NCI-H345 (cell line): ENCODE measurements at places on chromosomes 2 and 18.

GRCh38 chr18:35573531-35573930 lies 8.0 kb upstream of the GALNT1 start:
- no peak for DNase-seq

DNA sequence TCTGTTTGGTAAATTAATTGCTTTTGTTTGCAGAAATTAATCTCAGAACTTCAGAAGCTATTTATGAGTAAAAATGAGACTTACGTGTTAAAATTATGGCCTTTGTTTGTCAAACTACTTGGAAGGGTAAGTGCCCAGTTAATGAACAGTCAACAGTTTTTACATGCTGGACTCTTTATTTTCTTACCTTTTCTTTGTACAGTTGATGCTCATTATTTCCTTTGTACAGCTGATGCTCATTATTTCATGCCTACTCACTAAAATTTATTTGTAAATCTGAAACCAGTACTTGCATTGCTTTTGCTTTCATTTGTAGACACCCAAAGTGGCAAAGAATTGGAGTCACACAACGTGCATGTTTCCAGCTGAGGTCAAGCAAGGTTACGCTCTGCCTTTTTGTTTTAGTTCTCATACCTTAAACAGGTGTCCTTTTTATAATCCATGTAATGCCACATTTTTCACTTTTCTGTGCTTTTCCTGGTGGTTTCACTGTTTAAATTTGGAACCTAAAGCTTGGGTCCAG lies 13.3 kb downstream of the RIF1 start:
- no peak for DNase-seq

DNA sequence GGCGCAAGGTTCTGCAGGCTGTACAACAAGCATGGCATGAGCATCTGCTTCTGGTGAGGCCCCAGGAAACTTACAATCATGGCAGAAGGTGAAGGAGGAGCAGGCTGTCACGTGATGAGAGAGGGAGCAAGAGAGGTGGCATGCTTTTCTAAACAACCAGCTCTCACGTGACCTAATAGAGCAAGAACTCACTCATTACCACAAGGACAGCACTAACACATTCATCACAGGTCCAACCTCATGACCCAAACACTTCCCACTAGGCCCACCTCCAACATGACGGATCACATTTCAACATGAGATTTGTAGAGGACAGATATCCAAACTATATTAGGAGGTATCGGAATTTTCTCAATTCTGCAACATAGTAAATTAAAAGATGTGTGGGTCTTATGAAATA lies 108.8 kb upstream of the DLX2 start:
- DNase-seq = no peak

GRCh38 chr2:104384961-104385360 lies 469.0 kb upstream of the POU3F3 start:
- DNase-seq = no peak

- DNase-seq = no peak
Observed at GRCh38 chr2:124327303-124327702, 302.2 kb downstream of the CNTNAP5 start.

DNA sequence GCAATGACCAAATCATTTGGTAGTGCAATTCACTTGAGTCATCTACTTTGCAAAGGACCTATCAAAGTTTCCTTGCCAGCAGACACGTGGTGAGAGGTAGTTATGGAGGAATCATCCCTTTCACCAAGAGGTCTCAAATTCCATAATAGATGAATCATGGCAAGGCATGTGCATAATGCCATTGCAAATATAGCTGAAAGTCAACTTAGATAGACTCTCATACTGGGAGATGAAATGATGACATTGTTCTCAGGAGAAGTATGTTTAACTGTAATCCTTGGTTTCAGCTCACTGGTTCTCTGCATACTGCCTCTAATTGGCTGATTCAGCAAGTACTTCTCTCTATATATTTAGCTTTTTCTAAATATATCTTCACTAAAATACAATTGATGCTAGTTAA lies 57.2 kb downstream of the CALCRL start:
- no peak for DNase-seq

GRCh38 chr2:33167622-33168245 lies 221.0 kb downstream of the LTBP1 start:
- DNase-seq = no peak

DNA sequence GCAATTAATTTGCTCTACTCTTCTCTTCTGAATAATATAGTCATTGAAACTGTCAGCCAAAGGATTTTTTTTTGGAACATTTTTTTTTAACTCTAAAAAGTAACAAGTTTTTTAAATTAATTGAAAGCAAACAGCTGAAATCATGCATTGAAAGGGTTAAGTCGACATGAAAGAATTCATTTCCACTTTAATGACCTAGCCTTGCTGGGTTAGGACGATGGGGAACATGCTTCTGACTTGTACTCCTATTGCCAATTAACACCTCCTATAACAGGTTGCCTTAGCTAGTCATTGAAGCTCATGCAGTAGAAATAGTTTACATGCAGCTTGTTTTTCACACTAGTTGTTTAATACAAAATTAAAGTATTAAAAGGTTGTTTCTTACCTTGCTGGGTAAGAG lies 47.8 kb downstream of the PSMD14 start:
- DNase-seq = no peak

DNA sequence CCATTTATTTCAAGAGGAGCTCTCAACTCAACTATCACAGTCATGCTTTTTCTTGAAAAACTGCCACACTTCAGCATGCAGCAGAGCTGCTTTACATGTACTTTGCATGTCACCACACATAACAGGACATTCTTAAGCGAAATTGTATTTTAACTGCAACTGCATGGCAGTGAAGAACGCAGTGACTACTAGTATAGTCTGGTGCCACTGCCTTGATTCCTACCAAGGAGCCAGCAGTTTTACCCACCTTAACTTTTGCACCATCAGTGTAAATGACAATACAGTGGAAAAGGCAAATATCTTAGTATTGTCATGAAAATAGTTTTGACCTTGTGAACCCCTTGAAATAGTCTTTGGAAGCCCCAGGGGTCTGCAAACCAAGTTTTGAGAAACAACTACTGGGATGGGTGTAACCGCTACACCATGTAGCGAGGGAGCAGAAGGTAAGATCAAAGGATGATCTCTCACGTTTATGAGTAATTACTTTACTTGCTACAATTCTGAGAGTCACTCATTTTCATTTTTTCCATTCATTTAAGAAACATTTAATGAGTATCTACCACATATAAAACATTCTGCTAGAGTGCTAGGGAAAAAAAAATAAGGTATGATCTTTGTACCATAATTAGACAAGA lies 32.3 kb upstream of the MPP4 start:
- DNase-seq = no peak

DNA sequence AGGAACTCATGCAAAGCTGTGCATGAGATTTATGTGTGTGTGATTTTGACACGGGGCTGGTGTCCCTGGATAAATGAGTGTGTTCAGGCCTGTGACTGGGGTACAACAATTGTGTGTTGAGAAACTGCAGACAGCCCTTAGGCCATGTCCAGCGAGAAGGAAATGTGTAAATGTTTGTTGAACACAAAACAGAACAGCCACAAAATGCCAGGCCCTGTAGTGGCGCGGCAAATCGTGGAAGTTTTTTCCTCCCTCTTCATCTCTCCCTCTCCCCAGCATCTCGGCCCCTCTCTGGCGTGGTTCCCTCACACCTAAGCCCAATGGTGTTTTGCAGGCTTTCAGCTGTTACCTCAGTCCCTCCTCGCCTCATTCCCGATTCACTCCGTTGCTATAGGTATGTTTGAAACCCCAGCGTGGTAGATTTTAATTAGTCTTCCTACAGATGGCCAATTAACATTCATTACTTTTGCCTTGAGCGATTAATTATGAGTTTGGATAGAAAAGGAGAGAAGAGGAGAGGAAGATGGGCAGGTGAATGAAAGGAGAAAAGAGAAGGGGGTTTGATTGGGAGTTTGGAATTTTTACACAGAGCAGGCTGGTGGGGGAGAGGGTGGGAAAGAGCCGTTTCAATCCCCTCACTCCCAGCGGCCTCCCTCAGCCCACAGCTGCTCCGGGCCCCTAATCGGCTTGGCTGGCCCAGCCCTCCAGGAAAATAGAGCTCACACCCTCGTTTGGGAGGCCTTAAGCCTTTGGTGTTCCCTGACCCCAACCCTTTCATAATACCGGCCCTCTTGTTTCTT lies 10.8 kb downstream of the SPR start:
- no peak for DNase-seq

DNA sequence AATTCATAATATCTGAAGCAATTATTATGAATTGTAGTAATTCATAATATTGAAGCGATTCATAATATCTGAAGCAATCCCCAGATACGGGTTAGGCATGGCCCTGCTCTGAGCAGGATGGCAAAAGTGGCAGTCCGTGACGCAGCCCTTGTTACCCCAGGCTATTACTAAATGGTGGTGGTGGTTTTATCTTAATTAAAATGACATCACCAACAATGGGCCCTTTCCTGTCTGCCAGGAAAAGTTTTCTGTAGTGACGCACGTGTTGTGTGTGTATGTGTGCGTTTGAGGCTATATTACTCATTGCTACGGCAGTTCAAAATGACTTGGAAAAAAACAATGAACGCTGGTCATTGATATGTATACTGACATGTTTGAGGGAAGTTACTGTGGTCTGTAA lies 10.6 kb upstream of the MOCOS start:
- DNase-seq = no peak

DNA sequence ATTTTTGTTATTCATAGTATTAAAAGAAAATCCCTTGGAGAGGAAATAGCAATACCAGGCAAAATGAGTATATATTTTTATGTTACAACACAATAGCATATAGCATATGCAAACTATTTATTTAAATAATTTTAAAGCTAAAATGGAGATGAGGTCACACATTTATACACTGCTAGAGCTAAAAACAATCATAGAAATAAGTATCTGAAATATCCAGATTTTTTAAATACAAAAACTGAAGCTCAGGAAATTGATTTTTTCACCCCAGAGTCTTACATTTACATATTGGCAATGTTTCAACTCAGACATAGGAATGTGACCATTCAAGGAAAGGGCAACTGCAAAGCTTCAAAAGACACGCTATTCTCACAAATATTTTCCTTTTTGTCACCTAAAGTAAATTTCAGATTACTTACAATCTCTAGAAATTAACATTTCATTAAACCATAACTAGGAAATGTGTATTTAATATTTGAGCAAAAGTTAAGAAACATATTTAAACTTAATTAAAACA lies 8.9 kb downstream of the TFPI start:
- no peak for DNase-seq

- DNase-seq = no peak
Observed at GRCh38 chr2:190996338-190996946, 17.5 kb downstream of the STAT1 start.

DNA sequence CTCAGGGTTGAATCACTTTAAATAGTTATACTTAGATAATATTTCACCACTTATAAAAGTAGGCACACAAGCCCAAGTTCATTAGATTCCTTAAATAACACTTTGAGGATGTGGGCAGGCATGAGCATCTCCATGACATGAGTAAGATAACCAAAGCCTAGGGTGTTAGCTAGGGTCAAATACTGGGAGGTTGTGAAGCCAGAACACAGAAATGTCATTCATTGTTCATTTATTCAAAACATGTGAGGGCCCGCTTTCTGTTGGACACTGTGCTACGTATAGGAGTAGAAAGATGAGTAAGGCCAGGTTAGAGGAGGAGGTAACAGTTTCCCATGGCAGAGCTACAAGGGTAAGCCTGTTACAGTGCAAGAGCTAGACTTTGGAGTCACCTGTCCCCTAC lies 93.5 kb upstream of the NEDD4L start:
- no peak for DNase-seq

DNA sequence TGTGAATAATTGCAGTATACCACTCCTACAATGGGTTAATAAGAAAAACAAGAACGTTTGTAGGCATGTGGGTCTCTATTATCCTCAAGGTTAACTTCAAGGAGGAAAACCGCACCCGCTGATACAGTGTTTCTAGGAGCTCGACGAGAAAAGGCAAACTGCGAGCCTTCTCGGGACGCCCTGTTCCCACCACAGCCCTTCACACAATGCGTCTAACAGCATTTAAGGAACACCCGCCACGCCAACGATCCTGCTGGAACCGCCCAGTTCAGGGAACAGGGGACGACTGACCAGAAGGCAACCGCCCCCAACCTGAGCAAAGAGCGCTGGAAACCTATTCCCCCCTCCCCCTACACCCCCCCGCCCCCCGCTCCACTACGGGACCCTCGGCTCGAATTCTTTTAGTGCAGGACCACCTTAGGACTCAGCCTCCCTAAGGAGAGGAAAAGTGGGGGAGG lies 710 bp upstream of the TMSB10 start:
- DNase-seq = peak; percentile 12

DNA sequence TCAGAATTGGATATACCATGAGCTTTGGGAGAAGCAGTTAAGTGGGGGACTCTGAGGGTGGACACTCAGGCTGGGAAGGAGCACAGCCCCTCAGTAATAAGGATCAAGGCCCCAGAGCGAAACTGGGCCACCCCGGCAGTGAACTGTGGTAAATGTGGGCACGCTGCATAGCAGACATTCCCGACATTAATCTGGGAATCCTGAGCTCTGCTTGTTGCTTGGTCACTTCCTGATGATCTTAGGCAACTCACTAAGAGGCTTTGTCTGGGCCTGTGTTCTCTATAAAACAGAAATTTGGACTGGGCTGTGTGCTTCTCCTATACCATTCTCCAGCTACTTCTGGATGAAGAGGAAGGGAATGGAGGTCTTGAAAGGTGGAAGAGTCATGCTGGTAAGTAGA lies 4.8 kb downstream of the TGFBRAP1 start:
- DNase-seq = no peak
